ENCODE measurements at places on chromosomes 5 and 9.

- DNase-seq = no peak
These were observed 5.2 kb upstream of the FCN2 start for GRCh38 chr9:134875371-134875770.

DNA sequence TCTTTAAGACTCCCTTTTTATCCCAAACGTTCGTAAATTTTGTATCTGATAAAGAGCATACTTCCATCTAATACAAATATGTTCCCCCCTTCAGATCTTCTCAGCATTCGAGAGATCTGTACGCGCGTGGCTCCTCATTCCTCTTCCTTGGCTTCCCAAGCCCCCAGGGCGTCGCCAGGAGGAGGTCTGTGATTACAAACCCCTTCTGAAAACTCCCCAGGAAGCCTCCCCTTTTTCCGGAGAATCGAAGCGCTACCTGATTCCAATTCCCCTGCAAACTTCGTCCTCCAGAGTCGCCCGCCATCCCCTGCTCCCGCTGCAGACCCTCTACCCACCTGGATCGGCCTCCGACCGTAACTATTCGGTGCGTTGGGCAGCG is 19.9 kb downstream of the CDKN2A start:
- no peak for DNase-seq

- DNase-seq = no peak
These were observed 43.4 kb upstream of the TMC1 start for GRCh38 chr9:72477930-72478518.

- no peak for DNase-seq
These were observed 41.0 kb downstream of the CCNJL start for GRCh38 chr5:160271396-160271795.

DNA sequence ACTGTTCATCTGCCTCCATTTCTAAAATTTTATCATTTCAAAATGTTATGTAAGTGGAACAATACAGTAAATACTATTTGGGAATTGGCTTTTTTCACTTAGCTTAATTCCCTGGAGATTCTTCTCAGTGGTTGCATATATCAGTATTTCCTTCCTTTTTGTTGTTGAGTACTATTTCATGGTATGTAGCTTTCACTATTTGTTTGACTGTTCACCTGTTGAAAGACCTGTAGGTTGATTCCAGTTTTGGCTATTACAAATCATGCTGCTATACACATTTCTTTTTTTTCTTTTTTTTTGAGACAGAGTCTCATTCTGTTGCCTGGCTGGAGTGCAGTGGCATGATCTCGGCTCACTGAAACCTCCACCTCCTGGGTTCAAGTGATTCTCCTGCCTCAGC is 33.0 kb upstream of the PWWP2A start:
- DNase-seq = no peak

DNA sequence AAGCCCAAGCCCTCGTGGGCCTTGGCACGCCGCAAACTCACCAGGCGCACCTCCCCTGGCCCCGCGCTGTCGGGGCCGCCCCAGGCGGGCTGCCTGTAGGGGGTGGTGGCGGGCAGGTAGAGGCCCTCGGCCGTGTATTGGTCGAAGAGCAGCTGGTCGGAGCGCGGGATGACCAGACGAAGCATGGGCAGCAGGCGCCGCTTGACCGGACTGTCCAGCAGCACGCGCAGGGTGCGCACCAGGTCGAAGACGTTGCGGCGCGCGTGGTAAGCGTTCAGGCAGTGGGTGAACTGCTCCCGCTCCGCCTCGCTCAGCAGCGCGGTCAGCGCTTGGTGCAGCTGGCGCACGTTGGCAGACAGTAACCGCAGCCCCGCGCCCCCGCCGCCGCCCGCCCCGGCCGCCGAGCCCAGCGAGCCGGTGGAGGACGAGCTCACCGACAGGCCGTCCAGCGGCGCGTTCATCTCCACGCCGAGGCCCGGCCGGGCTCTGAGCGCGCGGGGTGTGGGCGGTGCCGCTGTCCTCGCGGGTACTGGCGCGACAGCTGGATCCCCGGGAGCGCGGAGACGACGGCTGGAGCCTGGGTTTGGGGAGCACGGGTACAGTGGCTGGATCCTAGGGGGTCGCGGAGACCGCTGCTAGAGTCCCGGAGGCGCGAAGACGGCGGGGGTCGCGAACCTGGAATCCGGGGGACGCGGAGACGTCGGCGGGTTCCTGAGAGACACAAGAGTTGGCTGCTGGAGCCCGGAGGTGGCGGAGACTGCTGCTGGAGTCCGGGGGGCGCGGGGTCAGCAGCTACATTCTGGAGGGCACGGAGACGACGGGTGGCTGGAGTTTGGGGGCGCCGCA is 709 bp downstream of the WHRN start:
- DNase-seq = peak; percentile 33

DNA sequence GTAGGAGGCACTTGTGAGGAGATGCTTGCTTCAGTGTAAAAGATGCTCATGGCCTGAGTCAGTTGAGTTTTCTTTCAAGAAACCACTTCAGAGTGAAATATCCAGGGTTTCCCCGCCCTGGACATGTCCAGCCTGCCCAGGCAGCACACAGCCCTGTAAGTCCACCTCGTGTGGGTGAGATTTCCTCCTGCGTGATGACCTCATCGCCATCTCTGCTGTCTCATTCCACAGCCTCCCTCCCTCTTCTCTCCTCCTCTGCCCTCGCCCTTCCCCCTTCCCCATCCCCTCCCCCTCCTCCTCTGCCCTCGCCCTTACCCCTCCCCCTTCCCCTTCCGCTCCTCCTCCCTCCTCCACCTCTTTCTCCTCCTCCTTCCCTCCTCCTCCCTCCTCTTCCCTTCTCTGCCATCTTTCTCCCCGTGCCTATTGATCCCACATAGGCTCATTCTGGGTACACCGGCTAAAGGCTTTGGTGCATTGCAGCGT is 34.0 kb upstream of the NCS1 start:
- peak; percentile 8 for DNase-seq

- DNase-seq = no peak
These were observed 21.4 kb upstream of the FAM81B start for GRCh38 chr5:95369782-95370181.

GRCh38 chr9:123069010-123069481 is 35.6 kb downstream of the GPR21 start:
- no peak for DNase-seq

DNA sequence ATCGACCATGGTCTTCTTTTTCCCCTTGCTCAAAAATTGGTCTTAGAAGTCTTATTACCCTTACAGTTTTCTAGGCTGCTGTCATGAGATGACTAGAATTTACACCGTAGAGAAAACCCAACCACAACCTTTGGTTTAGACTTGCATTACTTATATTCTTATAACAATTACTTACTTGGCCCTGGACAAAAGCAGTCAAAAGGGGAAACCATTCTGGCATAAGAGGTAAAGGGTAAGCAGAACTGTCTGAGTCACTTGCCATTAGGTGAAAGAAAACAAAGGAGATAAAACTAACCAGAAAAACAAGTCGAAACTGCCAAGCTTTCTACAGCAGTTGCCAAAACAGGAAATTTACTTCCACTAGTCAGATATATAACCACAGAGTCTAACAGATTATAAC is 17.9 kb downstream of the TMEM245 start:
- no peak for DNase-seq

GRCh38 chr5:41918105-41918504 is 7.0 kb upstream of the FBXO4 start:
- no peak for DNase-seq

DNA sequence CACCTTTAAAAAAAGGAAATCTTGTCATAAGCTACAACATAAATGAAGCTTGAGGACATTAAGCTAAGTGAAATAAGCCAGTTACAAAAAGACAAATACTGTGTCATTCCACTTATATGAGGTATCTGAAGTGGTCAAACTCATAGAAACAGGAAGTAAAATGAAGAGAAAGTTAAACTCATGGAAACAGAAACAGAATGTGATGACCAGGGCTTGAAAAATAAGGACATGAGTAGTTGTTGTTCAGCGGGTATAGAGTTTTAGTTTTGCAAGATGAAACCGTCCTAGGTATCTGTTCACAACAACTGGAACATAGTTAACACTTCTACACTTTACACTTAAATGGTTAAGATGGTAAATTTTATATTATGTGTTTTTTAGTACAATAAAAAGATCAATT is 47.8 kb upstream of the SLC1A3 start:
- DNase-seq = no peak

DNA sequence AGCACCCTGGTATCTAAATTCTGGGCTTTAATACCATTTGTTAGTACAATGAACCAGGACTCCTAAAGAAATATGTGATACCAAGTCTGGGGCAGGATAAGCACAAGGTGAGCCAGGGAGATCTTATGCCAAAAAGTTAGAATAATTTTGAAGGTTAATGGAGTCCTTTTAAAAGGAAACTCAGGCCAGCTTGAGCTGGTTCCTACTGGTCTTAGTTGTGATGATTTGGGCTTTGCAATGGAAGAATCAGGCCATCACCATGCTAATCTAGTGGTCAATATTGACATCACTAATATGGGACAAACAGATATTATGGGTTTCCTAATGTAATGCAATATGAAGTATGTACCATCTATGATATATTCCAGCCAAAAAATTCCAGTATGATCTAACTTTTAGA is 7.5 kb upstream of the SPATA9 start:
- no peak for DNase-seq

DNA sequence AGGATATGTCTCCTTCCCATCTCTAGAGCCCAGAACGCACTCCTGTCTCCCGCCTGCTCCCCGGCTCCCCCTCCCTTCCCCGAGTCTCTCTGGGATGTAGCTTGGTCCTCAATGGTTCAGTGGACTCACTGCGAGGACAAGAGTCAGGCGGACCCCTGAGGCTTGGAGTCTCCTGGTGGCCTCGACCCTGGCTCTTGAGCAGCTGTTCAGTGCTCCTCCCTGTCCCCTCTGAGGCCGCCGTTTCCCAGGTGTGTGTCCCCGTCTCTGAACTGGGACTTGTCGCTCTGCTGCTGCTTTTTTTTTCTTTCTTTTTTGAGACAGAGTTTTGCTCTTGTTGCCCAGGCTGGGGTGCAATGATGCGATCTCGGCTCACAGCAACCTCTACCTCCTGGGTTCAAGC is 44.8 kb upstream of the IER5L start:
- DNase-seq = no peak

GRCh38 chr9:105154723-105155191 is 89.7 kb upstream of the SLC44A1 start:
- no peak for DNase-seq

DNA sequence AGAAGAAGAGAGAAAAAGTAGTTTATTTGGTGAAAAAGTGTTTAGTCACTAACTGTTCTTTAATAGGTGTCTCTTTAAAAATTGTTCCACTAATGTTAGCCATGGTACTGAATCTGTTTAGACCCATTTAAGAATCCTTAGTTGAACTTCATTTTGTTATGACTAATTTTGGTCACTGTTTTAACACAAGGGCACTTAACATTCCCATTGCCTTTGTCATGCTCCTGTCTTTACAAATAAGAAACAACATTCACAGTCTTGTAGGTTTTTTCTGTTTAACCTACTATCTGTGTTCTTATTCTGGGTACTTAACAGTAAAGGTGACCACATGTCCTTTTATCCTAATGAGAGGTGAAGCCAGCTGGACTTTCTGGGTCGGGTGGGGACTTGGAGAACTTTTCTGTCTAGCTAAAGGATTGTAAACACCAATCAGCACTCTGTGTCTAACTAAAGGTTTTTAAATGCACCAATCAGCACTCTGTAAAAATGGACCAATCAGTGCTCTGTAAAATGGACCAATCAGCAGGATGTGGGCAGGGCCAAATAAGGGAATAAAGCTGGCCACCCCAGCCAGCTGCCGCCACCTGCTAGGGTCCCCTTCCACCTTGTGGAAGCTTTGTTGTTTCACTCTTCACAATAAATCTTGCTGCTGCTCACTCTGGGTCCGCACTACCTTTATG is 116.7 kb downstream of the WDR70 start:
- DNase-seq = no peak

GRCh38 chr9:2615497-2615896 is 6.1 kb upstream of the VLDLR start:
- DNase-seq = no peak

GRCh38 chr5:94268226-94268625 is 350.2 kb downstream of the KIAA0825 start:
- no peak for DNase-seq

- peak; percentile 50 for DNase-seq
These were observed 11.0 kb upstream of the EXOSC2 start for GRCh38 chr9:130682421-130683121.

- no peak for DNase-seq
These were observed 303.2 kb downstream of the ZSWIM6 start for GRCh38 chr5:61635271-61635670.

GRCh38 chr9:100485196-100485595 is 12.2 kb downstream of the TMEFF1 start:
- DNase-seq = no peak

DNA sequence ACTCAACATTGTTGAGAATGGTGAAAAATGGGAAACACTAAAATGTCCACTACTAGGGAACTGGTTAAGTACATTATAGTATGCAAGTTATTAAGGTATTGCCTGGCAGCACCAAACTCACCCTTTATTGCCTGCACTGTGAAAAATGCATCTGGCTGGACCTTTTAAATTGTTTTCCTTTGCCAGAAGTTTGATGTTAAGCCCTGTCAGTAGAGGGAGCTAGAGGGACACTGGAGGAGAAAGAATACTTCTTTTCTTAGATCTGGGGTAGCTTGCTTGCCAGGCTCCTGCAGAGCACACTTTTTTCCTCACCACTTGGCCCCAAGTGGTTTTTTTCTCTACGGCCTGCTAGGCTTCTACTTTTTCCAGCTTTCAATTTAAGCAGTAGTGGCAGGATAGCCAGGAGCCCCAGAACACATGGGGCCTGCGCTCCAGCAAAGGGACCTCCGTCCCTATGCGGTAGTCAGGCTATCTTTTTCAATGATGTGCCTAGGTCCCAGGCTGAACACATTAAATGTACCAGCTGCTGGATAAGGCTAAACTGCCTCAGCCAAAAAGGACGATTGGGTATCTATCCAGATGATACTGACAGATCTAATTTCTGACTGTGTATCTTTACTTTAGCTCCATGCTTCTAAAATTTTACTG is 8.0 kb upstream of the HABP4 start:
- DNase-seq = peak; percentile 4

GRCh38 chr5:138712791-138713190 is 40.4 kb upstream of the CTNNA1 start:
- no peak for DNase-seq

GRCh38 chr5:166562246-166562645 is 1729.2 kb upstream of the WWC1 start:
- DNase-seq = no peak

- peak; percentile 70 for DNase-seq
These were observed 11.3 kb upstream of the DIPK1B start for GRCh38 chr9:136700959-136701667.

DNA sequence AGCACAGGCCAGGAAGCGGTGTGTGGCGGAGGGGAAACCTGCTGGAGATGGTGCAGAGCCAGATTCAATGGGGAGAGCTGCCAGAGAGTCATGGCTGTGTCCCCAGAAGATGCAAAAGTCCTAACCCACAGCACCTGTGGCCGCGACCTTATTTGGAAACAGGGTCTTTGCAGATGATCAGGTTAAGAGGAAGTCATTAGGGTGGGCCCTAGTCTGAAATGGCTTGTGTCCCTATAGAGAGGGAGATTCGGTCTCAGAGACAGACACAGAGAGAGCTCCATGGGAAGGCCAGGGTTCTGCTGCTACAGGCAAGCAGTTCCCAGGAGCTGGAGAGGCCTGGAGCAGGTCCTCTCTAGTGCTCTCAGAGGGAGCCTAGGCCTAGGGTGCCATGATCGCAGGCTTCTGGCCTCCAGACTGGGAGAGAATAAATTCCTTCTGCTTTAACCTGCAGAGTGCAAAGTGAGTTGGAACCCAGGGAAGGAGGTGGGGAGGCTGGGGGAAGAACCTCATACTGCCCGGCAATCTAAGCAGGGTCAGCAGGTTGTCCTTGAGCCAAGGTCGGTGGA is 1.9 kb upstream of the LPCAT1 start:
- no peak for DNase-seq

GRCh38 chr9:107712390-107712789 is 222.8 kb upstream of the KLF4 start:
- DNase-seq = no peak
